ENCODE measurements at places on chromosomes 13 and 19.

GRCh38 chr13:30735025-30735871, at the start of gene ALOX5AP:
ALOX5AP (plus strand) TSS chr13:30735543; CDS start chr13:30735606, 63 bp downstream.
- no peak for DNase-seq

- no peak for DNase-seq
Measured at GRCh38 chr19:5309438-5310204, 31.0 kb downstream of the PTPRS start.

GRCh38 chr13:105412171-105412570, 1123.3 kb downstream of the EFNB2 start:
- no peak for DNase-seq

- DNase-seq = no peak
Measured at GRCh38 chr13:50094615-50095293, 79.5 kb downstream of the KCNRG start.

DNA sequence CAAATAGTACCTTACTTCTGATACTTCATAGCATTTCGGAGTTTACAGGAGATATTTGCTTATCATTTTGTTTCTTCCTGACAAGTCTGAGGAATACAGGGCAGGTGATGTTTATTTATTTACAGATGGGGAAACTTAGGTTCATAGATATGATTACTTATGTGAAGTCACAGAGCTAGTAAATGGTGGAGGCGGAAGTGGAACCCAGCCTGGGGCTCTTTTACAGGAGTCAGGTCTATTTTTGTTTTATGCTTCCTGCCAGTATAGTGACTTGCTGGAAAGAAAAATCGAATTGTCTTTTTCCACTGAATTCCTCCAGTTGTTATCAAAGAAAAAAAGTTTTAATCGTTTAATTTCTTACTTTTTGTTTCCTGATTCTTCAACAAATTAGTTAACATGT, 66.5 kb downstream of the DGKH start:
- no peak for DNase-seq

GRCh38 chr19:36488846-36489117, 579 bp downstream of the ZNF566 start:
- DNase-seq = peak; percentile 6

- peak; percentile 88 for DNase-seq
Measured at GRCh38 chr13:46475541-46475991, 77.4 kb upstream of the LRCH1 start.

- no peak for DNase-seq
Measured at GRCh38 chr19:3189702-3190469, 4.2 kb downstream of the NCLN start.

- DNase-seq = peak; percentile 22
Measured at GRCh38 chr13:31747966-31748365, 8.6 kb downstream of the RXFP2 start.

- no peak for DNase-seq
Measured at GRCh38 chr19:5567970-5568407, 236 bp upstream of the TINCR start.

DNA sequence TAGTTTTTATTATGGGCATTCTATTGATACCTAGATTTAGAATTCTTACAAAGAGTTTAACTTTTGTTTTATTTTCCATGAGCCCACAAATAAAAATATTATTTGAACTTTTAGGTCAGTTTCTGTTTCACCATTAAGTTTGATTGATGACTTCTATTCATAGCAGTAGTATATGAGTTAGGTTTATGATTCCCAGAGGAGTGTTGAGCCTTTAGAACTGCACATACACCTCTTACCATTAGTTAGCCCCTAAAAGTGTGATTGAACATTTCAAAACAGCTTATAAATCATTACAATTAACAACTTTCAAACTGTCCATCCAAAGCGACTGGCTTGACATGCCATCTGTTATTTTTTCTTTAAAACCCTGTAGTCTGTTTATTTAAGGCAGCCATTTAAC, 19.0 kb upstream of the PCDH17 start:
- DNase-seq = no peak

DNA sequence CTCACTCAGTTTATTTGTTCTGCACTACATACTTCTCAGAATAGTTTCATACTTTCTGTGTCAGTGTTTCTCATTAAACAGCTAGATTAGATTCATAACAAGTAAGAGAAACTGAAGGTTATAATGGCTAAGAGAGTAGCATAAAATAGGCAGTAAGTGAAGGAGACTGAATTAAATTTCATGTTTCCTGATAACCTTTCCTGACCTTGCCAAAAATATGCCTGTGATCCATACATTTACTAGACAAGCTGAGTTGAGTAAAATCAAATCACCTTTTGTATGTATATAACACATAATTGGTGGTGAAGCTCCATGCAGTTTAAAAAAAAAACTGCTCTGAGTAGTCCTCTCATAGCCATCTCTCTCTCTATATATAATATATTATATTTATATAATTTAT, 545.3 kb upstream of the PCDH20 start:
- DNase-seq = no peak

DNA sequence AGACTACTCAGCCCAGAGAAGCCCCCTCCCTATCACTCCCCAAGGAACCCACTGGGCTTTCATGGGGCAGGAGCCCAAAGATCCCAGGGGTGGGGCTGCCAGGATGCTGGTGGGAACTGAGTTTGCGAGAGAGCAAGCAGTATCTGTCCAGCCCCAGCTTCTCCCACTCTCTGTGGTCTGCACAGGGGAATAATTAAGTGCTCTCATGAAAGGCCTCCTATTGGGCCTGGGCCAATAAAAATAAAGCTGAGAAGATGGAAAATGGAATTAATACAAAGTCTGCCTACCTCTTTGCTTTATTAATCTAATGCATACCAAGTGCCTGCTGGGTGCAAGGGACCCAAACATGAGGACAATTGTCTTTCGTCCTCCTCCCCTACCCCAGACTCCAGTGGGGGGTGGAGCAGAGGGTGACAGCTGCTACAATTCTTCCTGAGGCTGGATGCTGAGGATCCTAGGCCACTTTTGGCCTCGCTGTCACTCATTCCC, 5.4 kb downstream of the DDX39A start:
- DNase-seq = peak; percentile 30

DNA sequence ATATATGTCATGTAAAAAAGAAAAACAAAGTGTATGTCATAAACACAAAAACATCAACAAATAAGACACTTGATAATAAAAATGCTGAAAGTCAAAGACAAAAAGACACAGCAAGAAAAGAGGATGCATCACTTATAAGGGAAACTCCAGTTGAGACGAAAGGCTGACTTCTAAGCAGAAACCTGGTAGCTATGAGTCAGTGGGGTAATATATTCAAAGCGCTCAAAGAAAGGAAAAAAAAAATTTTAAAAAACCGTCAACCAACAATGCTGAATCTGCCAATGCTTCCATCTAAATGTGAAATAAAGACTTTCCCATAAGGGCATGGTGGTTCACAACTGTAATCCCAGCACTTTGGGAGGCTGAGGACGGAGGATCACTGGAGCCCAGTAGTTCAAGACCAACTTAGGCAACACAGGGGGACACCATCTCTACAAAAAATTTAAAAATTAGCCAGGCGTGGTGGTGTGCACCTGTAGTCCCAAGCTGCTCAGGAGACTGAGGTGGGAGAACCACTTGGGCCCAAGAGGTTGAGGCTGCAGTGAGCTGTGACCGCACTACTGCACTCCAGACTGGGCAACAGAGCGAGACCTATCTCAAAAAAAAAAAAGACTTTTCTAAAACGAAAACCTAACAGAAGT, 24.0 kb downstream of the USP12 start:
- DNase-seq = no peak

GRCh38 chr13:75770592-75771011, 134.5 kb downstream of the LMO7 start:
- peak; percentile 86 for DNase-seq

GRCh38 chr13:27372896-27373295, 51.5 kb upstream of the GTF3A start:
- no peak for DNase-seq

DNA sequence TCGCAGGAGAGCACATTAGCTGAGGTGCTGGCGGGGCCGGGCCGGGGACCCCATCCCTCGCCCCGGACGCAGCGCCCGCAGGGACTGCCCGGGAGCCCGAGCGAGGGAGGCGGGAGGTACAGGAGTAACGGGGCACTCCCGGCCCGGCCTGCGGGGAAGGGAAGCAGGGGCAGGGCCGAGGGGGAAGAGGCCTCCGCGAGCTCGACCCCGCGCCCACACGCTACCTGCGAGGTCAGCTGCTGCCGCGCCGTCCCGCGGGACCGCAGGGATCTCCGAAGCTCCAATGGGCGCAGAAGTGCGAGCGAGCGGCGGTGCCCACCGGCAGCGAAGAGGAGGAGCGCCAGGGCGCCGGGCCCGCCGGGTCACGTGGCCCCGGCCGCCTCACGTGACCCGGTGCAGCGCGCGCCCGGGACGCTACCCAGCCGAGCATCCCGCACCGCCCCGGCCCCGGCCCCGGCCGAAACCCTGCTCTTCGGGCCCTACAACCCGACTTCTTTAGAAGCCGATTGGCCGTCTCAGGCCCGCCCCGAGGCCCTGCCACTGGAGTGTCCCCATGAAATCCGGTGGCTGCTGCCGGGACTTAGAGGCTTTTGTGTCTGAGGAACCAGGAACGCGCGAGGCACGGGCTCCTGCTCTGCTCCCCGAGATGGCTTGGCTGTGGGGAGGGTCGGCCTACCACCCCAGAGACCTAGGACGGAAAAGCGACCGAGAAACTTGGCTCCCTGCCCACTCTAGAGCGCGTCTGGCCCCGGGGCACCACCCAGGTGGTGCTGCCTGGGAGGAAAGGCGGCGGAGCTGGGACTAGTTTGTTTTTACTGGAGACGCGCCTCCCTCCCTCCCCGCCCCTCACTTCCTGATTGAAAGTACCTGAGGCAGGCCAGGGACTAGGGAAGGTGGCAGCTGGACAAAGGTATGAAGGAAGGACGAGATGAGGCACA, at the start of gene RCBTB1:
RCBTB1 (minus strand) TSS at position 339 of the 938 bp plus-strand sequence. CDS start 18,279 bp downstream, outside the sequence.
- peak; percentile 59 for DNase-seq

DNA sequence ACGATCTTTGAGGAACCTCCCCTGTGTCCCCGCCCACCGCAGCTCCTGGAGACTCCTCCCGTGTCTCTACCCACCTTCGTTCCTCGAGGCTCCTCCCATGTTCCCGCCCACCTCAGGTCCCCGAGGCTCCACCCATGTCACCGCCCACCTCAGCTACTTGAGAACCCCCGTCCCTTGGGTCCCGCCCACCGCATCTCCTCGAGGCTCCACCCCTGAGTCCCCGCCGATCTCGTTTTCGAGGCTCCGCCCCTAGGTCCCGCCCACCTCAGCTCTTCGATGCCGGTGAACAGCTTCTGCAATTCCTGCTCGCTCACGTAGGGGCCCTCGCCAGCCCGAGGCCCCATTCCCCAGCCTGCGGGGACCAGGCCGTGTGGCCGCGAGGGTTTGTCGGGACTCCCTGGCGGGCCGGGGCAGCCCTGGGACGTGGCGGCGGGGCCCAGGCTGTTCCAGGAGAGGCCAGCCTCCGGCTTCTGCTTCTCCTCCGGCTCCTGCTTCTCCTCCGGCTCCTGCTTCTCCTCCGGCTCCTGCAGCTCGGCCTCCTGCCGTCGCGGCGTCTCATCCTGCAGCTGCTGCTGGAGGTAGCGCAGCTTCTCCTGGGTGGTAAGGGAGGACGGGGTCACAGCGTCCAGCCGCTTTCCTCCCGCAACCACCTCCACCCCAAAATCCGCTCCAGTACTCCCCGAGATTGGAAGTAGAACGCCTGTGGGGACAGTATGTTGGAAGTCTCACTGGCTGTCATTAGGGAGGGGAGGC, 16.7 kb downstream of the TSKS start:
- DNase-seq = peak; percentile 69

DNA sequence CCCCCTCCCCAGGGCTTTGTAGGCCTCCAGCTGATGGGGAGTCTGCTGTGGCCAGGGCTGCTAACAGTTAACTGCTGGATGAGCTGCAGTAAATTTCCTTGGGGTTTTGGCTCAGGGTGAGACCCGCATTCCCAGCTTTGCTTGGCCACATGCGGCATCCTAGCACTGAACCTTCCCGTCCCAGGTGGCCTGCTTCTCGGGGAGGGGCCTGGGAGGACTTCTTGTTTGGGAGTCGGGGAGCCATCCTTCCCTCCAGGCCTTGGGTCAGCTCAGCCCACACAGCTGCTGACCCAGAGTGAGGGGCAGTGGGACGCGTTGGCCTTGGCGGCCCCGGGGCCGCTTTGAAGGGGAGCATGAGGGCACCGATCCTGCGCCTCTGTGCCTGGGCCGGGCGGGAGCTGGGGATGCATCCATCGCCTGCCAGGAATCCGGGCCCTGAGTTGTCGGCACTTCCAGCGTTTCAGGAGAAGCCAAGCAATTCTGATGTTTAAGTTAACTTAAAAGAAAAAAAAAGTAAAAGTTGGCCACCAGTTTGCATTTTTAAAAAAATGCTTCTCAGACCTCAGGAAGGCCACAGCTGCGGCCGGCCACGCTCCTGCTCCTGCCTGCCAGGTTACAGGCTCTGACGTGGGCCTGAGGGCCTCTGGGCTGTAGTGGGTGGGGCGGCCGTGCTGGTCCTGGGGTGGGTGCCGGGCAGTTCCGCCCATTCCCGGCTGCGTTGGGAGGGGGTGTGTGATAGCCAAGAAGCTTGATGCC, 27.7 kb downstream of the CRTC1 start:
- peak; percentile 68 for DNase-seq

DNA sequence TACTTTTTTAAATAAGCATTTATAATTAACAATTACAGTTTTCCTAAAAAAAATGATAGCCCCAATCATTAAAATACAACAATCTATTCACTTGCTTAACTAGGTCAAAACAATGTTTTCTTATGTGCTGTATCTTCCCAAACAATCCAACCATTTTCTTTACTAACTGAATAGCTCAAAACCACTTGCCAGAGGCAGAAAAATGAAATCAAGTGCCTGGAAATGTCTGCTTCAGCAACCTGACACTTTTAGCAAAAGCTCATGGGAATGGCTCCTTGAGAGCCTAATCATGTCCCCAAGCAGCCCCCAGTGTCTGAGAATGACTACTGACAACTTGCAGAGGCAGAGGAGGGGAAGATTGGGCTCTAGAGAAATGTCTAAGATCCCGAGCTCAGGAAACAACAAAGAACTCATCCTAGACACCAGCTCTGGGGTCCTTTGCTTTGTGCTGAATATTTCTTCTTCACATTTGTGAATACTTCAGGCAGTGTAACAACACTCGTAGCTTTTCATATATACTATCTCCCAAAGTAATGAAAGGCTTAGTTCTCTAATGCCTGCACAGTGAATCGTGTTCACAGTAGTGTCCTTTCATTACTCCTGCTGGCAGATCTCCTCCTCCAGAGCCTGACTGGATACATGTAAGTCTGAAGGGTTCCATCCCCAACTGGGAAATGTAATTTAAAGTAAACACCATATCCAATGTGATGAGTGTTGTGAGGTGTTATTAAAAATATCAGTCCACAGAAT, 280.0 kb downstream of the LHFPL6 start:
- no peak for DNase-seq

- no peak for DNase-seq
Measured at GRCh38 chr19:41627966-41628675, 1.2 kb upstream of the CEACAM4 start.

DNA sequence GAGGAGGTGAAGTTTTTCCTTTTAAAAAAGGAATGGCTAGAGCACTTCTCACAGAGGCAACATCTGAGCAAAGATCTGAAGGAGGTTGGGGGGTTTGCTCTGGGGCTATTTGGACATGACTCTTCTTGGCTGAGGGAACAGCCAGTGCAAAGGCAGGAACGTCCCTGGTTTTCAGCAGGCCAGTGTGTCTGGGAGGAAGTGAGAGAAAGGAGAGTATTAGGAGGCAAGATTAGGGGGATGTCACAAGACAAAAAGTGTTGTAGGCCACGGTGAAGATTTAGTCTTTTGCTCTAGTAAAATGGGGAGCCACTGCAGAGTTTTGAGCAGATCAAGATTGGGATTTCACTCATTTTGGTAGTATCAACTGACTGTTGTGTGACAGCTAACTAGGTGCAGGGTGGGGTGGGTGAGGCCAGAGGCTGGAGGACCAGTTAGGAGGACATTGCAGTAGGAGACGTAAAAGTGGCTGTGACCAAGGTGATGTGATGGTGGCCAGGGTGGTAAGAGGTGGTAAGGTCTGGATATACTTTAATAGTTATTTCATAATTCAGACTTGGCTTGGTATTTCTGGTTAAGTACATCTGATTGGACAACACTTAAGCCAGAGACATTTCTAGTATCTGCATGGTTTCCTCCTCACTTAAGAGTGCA, 40.6 kb downstream of the WDFY2 start:
- DNase-seq = no peak

Data from fibroblast of villous mesenchyme (primary cell).